Right ventricle myocardium inferior (tissue), 1 donor: ENCODE measurements at places on chromosomes 4 and X.

- no peak for DNase-seq
Measured at GRCh38 chr4:71209161-71209560, 129.7 kb upstream of the SLC4A4 start.

DNA sequence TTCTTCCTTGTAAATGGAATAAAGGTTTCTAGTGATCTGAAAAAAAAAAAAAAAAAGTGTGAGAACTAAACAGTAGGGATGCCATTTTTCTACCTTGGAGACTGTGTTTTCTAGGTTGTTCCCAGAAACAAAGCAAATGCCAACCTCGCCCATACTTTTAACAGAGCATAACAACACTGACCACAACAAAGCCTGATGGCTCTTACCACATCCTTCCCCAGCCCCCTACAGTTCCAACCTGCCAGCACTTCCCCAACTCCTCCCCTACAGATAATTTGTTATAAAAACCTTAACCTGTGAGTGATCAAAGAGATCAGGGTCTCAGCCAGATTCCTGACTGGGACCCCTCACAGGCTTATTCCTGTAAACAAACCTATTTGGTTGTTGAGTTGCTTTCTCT is 940.0 kb downstream of the SH3BGRL start:
- no peak for DNase-seq

DNA sequence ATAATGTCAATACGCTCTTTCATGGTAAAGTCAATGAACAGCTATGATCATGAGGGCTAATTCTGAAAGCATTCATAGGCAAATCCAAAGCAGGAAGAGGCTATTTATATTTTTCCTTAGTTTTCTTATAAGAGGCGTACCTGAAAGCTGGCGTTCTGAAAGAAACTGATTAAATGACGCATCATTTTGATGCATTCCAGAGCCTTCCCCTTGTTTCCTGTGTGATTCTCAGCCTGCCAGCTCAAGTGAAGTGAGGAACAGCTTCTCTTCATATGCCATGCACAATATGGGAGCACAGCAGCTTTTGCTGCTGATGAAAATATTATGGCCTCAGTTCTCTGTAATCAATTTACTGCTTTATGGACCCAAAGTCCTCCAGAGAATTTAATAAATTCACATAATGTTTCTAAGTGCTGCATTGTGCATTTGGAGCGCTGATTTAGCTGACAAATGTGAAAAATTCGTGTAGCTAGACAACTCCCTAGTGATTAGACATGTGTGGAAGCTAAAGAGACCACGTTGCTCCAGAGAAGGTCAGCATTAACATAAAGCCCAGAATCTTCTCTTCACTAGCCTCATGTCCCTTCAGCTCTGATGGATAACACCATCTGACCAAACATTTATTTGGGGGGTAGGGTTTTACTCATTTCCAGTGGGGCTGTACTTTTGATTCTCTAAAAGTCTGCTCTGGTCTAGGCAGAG is 110.8 kb downstream of the GPAT3 start:
- no peak for DNase-seq

- DNase-seq, result no peak
Measured at GRCh38 chrX:48548871-48549270, 9.4 kb downstream of the TBC1D25 start.

- DNase-seq, result no peak
Measured at GRCh38 chr4:98929341-98930267, 671 bp upstream of the EIF4E start.

GRCh38 chr4:4560136-4560535 is 18.3 kb upstream of the STX18 start:
- DNase-seq, result no peak

DNA sequence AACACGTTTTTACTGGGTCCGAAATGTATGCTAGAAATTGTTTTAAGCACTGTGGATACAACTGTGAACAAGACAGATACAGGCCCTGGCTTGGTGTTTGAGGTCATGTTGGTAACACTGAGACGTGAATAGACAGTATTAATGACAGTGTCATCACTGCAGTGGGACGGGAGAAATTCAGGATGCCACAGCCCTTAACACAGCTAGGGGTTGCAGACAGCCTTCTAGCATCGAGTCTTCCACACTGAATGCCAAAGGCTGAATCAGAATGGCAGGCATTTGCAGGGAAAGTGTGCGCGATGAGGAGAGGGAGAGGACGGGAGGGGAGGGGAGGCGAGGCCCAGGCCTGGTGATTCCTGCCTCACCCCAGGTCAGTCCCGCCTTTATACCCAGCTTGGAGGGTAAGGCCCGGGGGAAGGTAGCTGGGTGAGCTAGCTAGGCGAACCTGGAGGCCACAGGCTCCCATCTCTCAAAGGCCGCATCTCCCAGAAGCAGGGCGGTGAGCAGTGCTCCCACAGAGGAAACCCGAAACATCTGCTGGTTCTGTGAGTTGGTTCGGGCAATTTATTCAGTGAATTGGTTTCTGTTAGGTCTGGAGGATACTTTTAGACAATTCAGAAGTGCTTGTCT is 44.1 kb upstream of the CLDN24 start:
- DNase-seq, result no peak

GRCh38 chr4:143085224-143085623 is 99.5 kb upstream of the USP38 start:
- no peak for DNase-seq
